ENCODE measurements at places on chromosomes 11 and 22.

GRCh38 chr11:68033708-68034045 is 3.2 kb downstream of the NDUFS8 start:
- DNase-seq: no peak

DNA sequence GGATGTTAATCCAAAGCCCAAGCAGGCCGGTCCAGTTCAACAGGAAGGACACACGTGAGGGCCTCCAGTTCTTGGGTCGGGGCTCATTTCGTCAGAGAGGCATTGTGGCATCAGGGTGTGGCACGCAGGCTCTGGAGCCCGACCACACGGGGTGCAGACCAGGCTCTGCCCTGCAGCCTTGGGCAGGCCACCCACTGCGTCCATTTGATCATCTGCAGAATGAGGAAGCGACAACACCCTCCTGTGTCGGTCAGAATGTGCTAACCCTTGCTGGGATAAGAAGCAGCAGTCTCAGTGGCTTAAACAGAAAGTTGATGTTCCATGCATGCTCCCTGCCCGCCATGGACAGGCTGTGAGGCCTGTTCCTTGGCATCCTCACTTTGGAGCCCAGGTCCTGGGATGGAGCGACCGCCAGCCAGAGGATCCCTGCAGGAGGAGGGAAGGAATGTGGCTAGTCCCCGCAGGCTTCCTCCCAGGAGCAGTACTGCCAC is 10.8 kb downstream of the RIBC2 start:
- DNase-seq: no peak

DNA sequence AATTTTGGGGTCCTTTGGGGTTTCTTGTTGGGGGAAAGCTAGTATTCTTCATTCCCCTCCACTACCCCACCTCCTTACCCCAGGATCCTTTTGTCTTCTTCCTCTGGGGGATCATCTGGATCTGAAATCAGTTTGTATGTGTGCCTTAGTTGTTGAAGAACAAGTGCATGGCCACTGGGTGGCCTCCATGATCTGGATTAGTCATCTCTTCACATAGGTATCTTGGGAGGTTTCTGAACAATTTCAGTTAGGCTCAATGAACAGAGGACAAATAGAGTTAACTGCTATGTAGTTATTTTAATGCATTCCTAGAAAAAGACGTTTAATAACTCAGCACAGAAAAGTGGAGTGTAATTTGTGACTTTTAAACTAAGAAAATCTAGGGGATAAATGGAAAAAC is 7.1 kb upstream of the VWA5A start:
- no peak for DNase-seq

GRCh38 chr11:128453444-128454336 is 133.7 kb downstream of the ETS1 start:
- DNase-seq: no peak
